ENCODE measurements at places on chromosomes 1 and 21.
A peak's percentile ranks its signal among the peaks of the same experiment; 100 is the strongest.

DNA sequence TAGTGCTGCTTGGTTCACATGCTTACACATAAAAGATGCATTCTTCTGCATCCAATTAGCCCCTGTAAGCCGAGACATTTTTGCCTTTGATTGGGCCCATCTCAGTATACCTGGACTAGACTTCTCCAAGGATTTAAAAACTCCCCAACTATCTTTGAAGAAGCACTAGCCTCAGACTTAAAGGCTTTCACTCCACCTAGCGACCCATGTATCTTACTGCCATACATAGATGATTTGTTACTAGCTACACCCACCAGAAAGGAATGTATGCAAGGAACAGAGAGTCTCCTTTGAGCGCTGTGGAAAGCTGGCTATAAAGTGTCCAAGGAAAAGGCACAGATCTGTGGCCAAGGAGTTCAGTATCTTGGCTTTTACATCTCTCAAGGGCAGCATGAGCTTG is 91.7 kb downstream of the LIPI start:
- no peak for DNase-seq

- DNase-seq, result no peak
Measured at GRCh38 chr1:200253774-200254495, 155.9 kb downstream of the ZNF281 start.

GRCh38 chr1:1231400-1232207 is at the start of gene SDF4:
TSS of gene SDF4 (minus strand) at chr1:1232001. CDS start at chr1:1228772, 3,229 bp downstream.
- peak; percentile 97 for DNase-seq

DNA sequence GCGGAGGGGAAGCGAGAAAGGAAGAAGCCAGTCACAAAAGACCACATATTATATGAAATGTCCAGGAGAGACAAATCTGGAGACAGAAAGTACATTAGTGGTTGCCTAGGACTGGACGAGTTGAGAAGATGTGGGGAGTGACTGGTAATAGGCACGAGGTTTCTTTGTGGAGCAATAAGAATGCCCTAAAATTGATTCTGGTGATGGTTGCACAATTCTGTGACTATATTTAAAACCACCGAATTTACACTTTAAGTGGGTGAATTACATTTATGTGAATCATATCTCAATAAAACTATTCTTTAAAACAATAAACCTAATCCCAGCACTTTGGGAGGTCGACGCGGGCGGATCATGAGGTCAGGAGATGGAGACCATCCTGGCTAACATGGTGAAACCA is 63.1 kb downstream of the ZNF281 start:
- no peak for DNase-seq

GRCh38 chr21:33817663-33818451 is 97.7 kb downstream of the ATP5PO start:
- DNase-seq, result no peak

GRCh38 chr1:33903210-33903589 is 39.3 kb downstream of the HMGB4 start:
- no peak for DNase-seq

DNA sequence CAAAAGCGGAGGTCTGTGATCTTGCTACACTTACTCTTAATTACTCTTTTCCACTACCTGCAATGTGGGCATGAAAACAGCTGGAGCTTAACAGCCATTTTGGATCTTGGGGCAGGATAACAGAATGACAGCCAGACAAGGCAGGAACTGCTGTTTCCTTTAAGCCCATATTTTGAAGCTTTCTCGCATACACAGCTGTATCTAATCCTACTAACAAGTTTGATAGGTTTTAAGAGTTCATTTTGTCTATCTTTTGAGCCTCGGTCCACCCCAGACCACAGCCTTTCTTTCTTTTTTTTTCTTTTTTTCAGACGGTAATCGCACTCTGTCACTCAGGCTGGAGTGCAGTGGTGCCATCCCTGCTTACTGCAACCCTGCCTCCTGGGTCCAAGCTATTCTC is 42.4 kb upstream of the CRB1 start:
- DNase-seq, result no peak

DNA sequence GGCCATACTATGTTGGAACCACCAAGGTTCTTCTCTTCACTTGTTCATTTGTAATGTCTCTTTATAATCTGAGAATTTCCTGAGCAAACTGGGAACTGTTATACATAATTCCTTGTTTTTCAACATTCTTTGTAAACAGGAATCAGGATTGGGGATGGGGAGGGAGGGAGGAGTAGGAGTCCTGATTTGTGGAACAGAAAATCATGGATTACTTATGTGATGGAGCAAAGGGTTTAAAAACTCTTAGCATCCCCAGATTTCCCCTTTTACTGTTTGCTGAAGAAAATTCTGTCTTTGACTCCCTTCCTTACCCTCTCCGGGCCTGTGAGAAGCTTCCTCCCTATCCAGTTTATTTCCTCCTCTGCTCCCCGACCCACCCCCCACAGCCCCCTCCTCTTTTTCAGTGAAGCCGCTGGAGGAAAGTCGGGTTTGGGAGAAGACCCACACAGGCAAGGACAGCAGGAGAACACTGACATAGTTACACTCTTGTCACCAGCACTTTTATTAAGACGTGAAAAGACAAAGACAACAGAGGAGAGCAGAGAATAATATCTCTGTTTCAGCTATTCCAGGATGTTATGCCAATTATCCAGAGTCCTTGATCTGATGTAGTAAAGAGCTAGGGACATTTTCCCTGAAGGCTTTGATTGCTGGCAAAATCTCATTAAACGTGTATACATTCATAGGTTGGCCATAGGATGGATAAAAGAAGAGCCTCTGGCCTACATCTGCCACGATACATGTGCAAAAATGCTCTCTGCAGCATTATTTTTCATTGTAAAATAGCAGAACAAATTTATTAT is 4.6 kb upstream of the NBPF1 start:
- no peak for DNase-seq

- no peak for DNase-seq
Measured at GRCh38 chr1:26553942-26554682, 24.6 kb downstream of the RPS6KA1 start.

GRCh38 chr1:22915816-22916470 is 56.7 kb downstream of the LACTBL1 start:
- no peak for DNase-seq

Measured in stimulated activated CD4-positive, alpha-beta T cell treated with anti-CD3 and anti-CD28 coated beads, Interleukin-4, amount 100 ng/mL, for 1 hour (primary cell).